ENCODE measurements at places on chromosomes 5 and 9.

DNA sequence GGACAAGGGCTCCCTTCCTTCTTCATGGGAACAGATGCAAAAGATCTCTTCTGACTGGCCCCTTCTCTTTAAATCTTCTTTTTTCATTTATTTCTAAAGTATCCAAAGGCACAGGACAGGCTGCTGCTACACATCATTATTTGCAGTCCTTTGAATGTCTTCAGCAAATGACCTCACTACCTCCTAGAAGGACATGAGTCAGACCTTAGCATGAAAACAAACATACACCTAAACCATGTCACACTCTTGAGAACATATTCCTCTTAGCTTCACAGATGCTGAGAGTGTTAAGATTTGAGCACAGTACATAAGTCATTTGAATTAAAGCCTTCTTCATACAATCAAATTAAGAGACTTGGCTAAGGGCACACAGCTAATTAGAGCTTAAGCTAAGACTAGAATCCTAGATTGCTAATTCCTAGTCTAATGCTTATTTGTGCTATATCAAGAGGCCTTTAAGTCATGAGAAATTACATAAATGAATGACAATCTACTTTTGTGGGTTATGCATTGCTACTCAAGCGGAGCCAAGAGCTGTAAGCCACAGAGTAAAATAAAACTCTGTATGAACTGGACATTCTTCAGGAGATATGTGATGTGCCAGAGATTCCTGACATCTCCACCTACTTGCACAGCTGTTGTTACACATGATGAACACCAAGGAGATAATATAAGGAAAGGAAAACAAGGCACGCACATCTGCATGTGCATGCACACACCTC is 109.1 kb upstream of the PTGER4 start:
- no peak for DNase-seq

- DNase-seq, result no peak
These were observed 13.5 kb downstream of the RABGAP1 start for GRCh38 chr9:122954253-122954691.

DNA sequence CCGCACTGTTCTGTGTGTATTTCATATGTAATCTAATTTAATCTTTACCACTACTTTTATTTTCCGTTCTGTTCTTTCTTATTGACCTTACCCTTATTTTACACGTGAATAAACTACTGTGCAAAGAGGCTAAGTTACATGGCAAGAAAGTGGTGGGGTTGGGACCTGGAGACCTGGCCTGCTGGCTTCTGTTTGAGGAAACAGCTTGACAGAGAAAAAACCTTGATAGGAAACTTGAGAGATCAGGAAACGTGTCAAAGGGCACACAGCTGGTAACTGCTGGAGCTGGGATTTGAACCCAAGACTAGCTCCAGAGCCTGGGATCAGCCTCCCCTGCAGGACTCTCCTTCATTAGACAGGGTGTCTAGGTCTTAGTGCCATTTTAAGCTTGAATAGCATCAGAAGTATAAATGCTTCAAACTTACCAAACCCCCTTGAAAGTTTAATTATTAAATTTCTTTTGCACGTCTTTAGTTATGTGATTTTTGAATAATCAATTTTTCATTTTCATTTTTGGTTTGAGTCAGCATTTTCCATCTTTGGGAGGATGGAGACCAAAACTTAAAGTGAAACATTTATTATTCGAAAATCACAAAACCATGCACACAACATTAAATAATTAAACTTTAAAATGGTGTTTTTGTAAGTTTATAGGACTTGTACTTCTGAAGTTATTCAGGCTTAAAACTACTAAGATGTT is 129.5 kb downstream of the RGS3 start:
- DNase-seq, result no peak

DNA sequence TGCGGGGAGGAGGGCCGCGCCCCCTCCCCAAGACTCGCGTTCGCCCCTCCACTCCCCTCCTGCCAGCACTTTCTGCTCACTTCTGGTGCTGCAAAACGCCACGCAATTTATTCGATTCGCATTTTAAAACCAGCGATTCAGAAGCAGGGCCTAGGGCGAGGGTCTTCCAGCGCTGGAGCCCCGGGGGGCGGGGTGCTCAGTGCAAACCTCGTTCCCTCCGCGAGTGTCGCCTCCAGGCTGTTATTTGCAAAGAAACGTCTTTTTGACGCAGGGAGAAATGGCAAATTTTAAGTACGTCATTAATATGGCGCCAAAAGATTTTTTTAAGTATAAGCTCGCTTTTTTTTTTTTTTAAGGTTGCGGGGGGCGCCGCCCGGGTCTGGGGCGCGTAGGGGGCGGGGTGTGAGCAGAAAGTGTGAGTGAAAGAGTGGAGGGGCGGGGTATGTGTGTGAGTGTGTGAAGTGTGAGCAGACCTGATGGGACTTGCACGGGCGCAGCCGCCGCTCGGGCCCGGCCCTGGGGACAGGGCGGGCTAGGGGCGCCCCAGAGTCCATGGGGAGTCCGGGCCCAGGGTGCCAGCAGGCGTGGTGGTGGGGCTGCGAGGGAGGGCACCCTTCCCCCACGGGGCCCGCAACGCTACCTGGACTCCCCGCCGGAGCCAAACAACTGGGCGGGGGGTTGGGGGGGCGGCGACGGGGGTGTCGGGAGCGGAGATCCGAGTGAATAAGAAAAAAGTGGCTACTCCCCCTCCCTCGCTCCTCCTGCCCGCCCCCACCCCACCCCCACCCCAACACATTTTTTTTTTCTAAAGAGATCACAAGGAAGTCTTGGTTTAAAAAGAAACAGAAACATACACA is at the start of gene JADE2:
Gene JADE2, plus strand, starts transcription at position 845 of the 857 bp plus-strand sequence. CDS start 10,188 bp downstream, outside the sequence.
- DNase-seq, result peak; percentile 77

GRCh38 chr5:1078206-1078605 is 33.7 kb downstream of the SLC12A7 start:
- DNase-seq, result no peak

- DNase-seq, result no peak
These were observed 77.0 kb upstream of the SMARCA2 start for GRCh38 chr9:1938135-1938534.

GRCh38 chr5:161155451-161155850 is 303.4 kb upstream of the ATP10B start:
- no peak for DNase-seq

GRCh38 chr9:79240774-79241173 is 331.0 kb upstream of the TLE4 start:
- DNase-seq, result no peak
